ENCODE measurements at places on chromosomes 12 and 14.
A peak's percentile ranks its signal among the peaks of the same experiment; 100 is the strongest.

GRCh38 chr12:131897875-131898274 lies 3.5 kb downstream of the ULK1 start:
- no peak for DNase-seq

- no peak for DNase-seq
Measured at GRCh38 chr12:69039911-69040310, 106.9 kb upstream of the CPM start.

- no peak for DNase-seq
Measured at GRCh38 chr14:97027256-97027999, 230.2 kb downstream of the VRK1 start.

GRCh38 chr12:95520816-95521215 lies 30.5 kb downstream of the USP44 start:
- no peak for DNase-seq

GRCh38 chr12:124434354-124434753 lies 133.1 kb downstream of the NCOR2 start:
- no peak for DNase-seq

DNA sequence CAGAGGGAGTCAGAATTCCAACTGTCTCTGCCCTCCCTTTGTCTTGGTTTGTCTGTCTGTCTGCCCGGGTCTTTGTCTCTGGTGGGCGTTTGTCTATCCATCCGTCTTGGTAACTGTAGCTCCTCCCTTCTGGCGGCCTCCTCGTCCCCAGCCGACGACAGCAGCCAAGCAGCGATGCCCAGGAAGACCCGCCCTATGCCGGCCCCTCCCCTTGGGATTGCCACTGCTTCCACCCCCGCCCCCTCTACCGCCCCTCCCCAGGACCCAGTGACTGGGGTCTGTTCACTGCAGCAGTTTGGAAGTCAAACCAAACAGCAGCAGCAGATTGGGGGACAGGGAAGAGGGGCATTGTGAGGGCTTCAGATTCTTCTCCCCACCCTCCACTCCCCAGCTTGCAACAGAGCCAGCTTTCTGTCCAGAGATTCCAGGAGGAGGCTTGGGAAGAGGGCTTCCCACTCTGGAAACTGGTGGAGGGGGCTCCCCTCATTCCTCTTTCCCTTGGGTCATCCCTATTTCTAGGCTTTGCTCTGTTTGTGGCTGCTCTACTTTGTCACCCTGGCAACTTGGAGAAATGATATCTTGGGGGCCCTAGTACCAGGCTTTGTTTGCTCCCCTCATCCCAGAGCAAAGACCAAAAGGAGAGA lies 2.4 kb upstream of the RARG start:
- no peak for DNase-seq

DNA sequence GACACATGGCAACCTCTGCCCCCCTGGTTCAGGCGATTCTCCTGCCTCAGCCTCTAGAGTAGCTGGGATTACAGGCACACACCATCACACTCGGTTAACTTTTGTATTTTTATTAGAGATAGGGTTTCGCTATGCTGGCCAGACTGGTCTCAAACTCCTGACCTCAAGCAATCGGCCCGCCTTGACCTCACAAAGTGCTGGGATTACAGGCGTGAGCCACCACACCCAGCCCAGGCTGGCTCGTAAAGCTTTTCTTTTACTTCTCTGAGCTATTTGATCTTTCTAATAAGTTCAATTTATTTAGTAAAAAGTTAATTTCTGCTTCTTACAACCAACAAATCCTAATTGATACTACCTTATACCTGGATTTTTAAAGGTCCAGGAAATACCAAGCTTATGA lies 127.4 kb upstream of the KRR1 start:
- DNase-seq = no peak

DNA sequence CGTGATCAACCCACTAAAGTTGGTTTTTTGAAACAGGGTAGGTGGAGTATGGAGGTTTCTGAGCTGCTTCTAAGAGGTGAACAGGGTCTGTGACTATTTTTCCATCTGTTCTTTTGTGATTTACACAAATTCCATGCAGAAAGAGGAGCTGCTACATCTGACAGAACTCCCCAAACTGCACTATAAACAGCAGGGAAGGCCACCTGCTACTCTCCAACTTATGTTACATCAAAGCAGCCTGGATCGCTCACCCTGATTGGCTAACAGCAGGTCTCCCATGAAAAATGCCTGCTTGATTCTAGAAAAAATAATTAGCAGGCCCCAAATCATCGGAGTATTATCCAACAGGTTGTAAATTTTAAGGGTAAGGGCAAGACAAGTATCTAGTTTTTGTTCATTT lies 282.9 kb upstream of the FLRT2 start:
- DNase-seq = no peak

DNA sequence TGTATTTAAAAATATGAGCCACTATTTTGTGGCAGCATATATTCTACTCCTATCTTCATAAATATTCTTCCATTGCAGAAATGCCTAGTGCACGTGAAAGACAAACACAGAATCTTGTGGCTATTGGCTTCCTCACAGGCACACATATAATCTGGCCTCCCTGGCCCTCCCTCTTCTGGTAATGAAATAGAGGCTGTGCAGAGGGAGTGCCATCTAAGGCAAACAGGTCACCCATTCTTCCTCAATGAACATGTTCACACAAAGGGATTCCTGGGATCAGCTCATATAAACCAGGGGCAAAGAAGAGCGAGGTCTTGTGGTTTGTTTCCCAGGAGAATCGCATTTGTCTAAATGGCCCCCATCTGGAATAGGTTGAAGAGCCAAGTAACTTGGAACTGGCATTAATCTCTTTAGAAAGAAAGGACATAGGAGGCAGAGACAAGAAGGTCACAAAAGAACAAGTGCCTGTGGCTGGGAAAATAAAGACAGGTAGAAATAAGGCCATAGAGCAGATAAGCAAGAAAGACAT lies 171.6 kb upstream of the PTPRQ start:
- DNase-seq = no peak

DNA sequence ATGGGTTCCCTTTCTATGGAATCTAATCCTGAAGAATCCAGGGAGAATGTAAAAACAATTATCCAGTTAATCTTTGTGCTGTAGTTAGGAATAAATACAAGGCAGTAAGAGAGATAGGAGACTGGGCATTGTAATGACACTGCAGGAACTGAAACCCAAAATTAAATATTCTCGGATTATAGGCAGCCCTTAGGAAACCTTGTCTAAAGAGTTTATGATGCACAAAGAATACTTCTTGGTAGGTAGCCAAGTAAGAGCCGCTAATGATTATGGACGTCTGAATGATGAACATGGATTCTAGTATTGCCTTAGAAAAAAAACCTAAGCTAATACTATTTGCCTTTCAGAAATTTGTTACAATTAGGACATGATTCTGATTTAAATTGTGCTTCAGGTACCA lies 165.4 kb upstream of the LRIG3 start:
- DNase-seq = no peak

DNA sequence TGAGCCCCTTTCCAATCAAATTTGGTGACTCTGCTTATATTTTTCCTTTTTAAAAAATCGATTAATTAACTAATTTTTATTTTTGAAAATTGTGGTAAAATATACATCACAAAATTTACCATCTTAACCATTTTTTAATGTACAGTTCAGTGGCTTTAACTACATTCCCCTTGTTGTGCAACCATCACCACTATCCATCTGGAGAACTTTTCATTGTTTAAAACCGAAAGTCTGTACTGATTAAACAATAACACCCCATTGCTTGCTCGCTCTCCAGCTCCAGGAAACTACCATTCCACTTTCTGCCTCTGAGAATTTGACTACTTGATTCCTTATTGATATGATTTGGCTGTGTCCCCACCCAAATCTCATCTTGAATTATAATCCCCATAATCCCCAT lies 283.4 kb downstream of the C12orf75 start:
- DNase-seq = no peak

- peak; percentile 6 for DNase-seq
Measured at GRCh38 chr12:9149372-9149771, 33.7 kb upstream of the A2M start.

DNA sequence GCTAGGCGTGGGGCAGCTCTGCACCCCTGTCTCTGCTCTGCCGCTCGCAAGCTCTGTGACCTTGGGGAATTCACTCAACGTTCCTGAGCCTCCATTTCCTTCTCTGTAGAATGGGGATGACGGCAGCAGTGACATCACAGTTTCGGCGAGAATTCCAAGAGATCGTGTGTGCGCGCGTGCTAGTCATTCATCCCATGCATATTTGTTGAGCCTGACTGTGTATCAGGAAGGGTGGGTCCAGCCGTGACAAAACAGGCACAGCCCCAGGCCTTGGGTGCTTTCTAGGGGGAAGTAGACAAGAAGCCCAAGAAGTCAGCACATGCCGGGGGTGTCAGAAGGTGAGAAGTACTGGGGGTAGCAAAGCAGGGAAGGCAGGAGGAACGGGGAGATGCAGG lies 145.6 kb upstream of the NCOR2 start:
- no peak for DNase-seq

DNA sequence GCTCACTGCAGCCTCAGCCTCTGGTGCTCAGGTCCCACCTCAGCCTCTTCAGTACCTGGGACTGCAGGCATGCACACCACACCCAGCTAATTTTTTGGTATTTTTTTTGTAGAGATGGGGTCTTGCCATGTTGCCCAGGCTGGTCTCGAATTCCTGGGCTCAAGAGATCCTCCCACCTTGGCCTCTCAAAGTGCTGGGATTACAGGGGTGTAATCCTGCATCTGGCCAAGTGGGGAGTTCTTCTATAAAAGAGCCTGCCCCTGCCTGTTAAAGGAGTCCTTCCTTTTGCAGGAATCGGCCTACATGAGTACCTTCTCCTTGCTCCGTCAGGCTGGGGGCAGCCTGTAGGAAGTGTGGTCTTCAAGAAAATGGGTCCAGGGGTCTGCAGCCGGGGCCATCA lies 54.1 kb upstream of the RASSF3 start:
- no peak for DNase-seq

- DNase-seq = no peak
Measured at GRCh38 chr12:2332236-2332635, 279.4 kb downstream of the CACNA1C start.

- peak; percentile 59 for DNase-seq
Measured at GRCh38 chr12:6532927-6533652, 1.2 kb upstream of the GAPDH start.

DNA sequence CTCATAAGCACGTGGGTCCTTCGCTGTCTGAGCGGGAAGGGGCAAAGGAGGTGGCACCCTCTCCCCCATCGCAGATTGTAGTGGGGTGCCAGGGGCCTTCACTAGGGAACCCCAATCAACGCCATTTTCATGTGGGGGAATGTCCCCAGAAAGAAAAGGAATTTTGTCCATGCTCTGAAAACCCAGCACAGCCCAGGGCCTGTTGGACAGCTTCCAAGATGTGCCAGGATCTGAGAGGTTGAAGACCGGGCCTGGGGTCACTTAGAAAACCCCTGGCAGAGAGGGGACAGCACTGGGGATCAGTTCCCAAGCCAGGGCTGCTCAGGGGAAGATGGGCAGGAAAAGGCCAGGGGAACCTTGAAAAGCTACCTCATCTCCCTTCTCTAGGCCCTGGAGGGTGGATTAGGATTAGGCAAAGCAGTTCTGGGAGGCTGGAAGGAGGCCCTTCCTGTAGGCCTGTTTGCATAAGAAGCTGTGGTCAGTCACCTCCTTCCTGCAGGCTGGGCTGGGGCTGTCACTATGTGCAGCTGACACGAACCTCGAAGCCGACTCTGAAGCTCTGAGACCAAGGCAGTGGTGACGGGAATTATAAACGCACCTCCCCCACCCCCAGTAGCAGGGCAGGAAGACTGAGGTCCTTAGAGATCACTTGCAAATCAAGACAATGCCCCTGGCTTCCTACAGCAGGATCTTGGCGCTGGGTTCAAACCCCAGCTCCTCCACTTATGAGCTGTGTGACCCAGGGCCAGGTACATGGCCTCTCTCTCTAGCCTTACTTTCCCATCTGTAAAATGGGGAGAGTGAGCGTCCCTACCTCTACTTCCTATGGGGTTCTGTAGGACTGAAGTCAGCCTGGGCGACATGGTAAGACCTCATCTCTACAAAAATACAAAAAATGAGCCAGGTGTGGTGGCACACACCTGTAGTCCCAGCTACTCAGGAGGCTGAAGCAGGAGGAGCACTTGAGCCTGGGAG lies 29.0 kb downstream of the TESC start:
- no peak for DNase-seq

Data from germinal center (tissue), 1 donor.